Choroid plexus epithelial cell (primary cell): ENCODE measurements at places on chromosomes 13 and 19.

DNA sequence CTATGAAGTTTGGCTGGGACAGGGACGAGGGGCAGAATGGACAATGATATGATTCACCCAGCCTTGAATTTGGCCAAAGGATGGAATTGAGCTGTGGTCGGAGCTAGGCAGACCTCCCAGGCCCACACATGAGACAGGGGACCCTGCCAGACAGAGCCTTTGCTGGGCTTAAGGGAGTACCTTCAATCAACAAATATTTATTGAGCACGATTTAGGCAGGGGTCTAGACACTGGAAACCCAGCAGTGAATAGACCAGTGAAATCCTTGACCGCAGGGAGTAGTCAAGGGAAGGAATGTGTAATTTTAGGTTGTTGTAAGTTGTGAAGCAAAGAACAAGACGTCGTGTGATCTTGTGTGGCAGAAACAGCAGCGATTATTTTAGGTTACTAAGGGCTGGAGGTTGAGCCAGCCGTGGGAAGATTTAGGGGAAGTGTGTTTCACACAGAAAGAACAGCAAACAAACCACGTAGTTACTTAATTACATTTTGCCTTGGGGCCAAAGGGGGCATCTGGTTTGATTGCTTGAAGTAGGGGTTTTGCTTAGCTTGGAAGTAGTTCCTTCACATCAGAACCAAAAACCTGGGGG is 16.9 kb upstream of the AP1M2 start:
- peak; percentile 69 for DNase-seq

DNA sequence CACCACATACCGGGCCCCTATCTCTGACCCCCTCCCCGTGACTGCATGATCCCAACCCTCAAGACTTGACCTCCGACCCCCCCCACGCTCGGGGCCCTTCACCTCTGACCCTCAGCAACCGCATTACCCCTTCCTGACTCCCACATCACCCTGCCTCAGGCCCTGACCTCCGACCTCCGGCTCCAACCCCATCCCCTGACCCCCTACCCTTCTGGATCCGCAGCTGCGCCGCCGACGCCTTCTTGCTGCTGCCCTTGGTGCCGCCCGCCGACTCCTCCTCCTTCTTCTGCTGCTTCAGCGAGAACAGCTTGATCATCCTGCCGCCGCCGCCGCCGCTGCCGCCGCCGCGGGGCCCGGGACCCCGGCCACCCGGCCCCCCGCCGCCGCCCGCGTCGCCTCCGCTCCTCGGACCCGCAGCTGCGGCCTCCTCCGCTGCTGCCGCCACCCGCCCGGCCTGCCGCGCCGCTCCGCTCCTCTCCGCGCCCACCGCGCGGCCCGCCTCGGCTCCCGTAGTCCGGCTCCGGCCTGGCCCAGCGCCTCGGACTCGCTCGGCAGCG is at the start of gene UBE2M:
TSS of gene UBE2M (minus strand) at position 546 of the 557 bp plus-strand sequence. CDS start at position 316, 230 bp downstream.
- peak; percentile 64 for DNase-seq

GRCh38 chr13:44406617-44407016 is 33.0 kb downstream of the SERP2 start:
- DNase-seq: no peak

GRCh38 chr19:1241417-1242095 is at the start of gene ATP5F1D:
TSS of gene ATP5F1D (plus strand) at chr19:1241751. CDS start at chr19:1241851, 100 bp downstream.
- peak; percentile 98 for DNase-seq

- DNase-seq: no peak
Observed at GRCh38 chr13:80973721-80974120, 632.8 kb upstream of the SPRY2 start.

DNA sequence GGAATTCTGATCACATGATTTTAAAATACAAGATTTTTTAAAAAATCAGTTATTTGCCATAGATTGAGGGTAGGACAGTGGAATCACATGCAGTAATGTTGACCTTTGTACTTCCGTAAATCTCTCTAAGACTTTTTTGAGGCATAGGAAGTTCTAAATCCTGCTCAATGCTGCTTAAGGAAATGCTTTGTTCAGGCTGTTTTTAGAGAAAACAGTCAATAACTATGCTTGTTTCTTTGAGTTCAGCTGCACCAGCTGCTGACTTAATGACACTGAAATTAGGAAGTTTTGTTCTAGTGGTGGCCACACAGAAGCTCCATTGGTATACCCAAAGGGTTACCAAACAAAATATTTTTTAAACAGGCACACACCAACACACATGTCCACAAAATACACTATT is 60.9 kb downstream of the KLF12 start:
- no peak for DNase-seq

GRCh38 chr13:105878119-105878700 is 657.3 kb downstream of the EFNB2 start:
- DNase-seq: no peak

DNA sequence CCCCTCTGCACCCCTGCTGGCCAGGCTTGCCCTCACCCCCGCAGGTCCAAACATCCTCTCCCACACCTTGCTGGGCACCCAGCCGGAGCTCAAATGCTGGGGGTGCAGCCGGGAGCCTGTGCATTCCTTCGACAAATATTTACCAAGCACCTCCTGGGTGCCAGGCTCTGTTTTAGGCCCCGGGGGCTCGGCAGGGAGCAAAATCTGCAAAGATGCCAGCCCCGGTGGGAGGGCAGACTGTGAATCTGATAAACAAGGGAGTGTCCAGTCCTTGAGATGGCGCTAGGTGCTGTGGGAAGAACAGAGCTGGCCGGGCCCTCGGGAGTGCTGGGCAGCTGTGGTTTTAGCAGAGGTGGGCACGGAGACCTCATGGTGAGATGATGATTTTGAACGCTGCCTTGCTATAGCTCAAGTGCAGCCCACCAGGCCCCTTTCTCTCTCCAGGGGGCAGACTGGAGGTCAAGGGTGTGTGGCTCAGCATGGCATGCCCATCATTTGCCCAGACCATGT is 10.6 kb downstream of the NFIX start:
- no peak for DNase-seq

DNA sequence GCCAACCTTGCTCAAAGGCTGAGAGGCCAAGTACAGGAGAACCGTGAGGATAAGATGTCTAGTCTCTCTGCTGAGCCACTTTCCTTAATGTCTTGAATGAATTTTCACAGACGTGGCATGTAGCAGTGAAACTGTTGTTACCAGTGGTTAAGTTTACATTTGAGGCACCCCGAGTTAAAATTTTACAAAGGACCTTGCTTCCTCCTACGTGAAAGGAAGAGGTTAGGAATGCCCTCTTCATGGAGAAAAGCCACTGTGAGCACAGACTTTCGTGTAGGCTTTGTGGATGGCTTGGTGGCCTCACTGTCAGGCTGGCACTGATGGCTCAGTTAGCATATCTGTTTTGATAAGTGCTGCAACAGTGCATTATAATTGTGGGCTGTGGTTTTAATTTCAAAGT is 2.7 kb downstream of the GJB2 start:
- no peak for DNase-seq

- DNase-seq: no peak
Observed at GRCh38 chr19:22935151-22935550, 67.8 kb downstream of the ZNF728 start.

DNA sequence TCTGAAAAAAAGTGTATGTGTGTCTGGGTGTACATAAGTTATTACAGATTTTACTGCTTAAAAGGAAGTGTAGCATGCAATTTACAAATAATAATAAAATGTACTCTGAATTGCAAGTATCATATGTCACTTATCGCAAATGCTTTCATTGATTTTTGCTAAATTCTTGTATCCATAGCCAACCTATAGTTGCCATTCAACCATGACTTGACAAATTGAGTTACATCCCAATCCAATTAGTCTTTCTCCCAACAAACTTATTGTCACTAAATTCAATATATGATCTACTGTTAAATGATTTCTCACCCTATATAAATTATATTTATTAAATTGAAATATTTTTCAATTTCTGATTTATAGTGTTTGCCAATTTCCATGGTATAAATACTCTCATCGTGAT is 17.3 kb upstream of the SUPT20H start:
- DNase-seq: no peak

DNA sequence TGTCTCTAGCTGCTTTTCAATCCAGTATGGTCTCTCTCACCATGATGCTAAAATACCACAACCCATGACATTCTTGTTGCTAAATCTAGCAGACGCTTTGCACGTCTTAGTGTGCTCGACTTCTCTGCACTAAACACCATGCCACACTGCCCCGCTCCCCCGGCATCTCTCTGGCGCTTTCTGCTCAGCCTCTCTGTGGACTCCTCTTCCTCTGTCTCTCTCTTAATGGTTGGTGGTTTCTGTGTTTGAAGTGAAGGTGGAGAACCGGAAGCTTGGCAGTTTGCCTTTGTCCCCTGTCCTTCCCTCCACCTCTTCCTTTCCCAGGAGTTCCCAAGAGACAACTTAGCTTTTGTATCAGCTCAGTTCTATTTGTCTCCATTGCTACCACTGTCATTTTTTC is 8.8 kb downstream of the ERCC5 start:
- no peak for DNase-seq

- DNase-seq: peak; percentile 25
Observed at GRCh38 chr13:52359534-52359933, 46.4 kb downstream of the THSD1 start.

GRCh38 chr19:43610493-43610892 is 1.4 kb upstream of the SRRM5 start:
- DNase-seq: peak; percentile 62

DNA sequence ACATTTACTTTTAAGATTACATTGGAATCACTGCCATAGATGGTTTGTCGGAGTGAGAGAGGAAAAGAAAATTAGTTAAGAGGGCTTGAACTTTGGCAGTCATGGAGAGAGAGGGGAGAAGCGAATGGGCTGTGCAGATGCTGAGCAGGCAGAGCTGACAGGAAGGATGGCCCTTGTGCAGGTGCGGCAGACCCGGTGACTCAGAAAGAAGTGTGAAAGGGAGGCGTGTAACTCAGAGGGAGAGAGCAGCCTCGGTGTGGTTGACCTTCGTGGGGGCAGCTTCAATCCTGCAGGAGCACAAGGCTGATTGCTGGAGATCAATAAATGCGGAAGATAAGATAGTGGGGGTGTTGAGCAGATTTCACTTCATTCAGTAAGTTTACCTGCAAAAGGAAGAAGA is 76.9 kb downstream of the TNFSF13B start:
- DNase-seq: no peak

- DNase-seq: no peak
Observed at GRCh38 chr13:36061054-36061453, 70.1 kb downstream of the DCLK1 start.

GRCh38 chr13:95335667-95336066 is 34.4 kb upstream of the ABCC4 start:
- DNase-seq: no peak

DNA sequence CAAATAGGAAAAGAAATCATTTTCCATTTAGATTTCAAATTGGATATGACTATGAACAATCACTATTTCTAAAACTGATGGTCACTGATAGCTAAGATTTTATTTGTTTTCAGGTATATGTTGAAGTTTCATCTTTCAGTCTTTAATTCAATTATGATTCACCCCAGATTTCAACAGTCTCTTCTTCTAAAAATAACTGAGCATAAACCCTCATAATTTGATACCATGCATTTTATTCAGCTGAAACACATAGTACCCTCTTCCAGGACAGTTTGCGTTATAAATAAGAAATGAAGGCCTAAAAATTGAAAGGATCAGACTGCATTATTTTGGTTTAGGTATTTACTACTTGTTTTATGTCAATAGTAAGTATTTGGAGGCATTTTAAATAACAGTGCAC is 428.5 kb upstream of the NBEA start:
- no peak for DNase-seq

DNA sequence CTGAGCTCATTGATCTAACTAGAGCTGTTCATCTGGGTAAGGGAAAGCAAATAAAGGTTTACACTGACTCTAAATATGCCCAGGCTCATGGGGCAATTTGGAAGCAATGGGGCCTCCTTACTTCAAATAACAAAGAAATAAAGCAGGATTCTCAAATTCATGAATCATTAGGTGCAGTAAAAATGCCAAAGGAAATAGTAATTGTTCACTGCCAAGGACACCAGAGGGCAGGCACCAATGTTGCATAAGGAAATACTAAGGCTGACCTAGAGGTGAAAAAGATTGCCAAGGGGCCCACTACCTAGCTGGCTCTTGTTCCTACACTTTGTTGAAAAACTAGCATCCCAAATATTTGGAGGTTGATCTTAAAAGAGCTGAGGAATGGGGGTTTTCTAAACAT is 1686.7 kb upstream of the MIR17HG start:
- no peak for DNase-seq

DNA sequence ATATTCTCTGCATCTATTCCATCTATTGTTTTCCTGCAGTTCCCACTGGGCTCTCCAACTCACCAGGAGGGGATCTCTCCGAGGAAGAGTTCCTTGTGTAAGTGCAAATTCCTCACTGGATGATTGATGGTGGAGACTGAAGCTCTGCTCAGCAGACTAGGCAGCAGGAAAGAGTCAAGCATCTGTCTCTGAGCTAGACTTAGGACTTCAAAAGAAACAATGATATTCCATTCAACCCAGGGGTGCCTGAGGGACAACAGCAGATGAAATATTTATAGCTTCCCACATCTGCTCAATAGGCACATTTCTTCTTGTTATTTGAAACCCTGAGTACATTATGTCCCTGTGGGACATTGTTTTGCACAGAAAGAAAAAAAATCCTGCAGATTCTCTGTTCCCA is at the start of the genes OR7A5 and OR7C1:
TSS of gene OR7A5 (minus strand) at position 175 of the 400 bp plus-strand sequence. CDS start 6,944 bp downstream, outside the sequence.
TSS of gene OR7C1 (minus strand) at position 175 of the 400 bp plus-strand sequence. CDS start 35,049 bp downstream, outside the sequence.
- peak; percentile 71 for DNase-seq

- DNase-seq: no peak
Observed at GRCh38 chr13:112435973-112436372, 59.8 kb downstream of the SPACA7 start.

- DNase-seq: no peak
Observed at GRCh38 chr13:74027161-74027779, 106.9 kb downstream of the KLF12 start.

GRCh38 chr19:18297308-18297707 is 15.9 kb upstream of the JUND start:
- DNase-seq: no peak

DNA sequence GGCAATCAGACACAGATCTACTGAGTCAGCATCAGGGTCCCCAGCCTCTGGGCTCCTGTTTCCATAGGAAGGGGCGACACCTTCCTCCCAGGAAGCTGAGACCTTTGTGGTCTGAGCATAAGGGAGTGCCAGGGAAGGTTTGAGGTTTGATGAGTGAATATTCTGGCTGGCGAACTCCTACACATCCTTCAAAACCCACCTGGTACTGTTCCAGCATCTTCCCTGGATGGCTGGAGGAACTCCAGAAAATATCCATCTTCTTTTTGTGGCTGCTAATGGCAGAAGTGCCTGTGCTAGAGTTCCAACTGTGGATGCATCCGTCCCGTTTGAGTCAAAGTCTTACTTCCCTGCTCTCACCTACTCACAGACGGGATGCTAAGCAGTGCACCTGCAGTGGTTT is 9.2 kb downstream of the INSL3 start:
- no peak for DNase-seq

DNA sequence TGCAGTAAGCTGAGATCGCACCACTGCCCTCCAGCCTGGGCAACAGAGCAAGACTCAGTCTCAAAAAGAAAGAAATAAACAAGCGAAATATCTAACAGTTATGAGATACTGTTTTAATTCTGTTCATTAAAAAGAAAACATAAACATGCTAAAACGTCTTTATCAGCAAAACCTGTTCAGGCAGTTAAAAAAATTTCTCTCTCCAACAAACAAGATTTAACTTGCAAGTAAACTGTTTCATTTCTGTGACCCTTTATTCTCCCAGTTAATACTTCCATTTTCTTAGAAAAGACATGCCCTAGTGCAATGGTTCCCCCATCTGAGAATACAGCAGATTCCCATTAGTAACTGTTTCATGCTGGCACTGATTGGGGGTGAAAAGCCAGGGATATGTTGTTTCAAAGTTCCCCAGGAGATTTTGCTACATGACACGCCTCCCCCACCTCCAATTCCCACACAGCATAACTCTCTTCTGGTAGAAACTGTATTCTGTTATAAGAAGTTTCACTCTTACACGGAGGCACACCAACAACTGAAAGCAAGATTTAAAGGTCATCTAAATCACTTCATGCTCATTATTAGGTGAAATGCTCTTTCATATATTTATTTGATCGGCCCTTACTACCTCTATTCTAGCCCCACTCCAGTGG is 24.4 kb downstream of the ELF1 start:
- DNase-seq: no peak
